Stimulated activated CD4-positive, alpha-beta T cell treated with anti-CD3 and anti-CD28 coated beads, TNF-alpha, amount 100 ng/mL, for 4 hours (primary cell): ENCODE measurements at places on chromosomes 1 and 21.

DNA sequence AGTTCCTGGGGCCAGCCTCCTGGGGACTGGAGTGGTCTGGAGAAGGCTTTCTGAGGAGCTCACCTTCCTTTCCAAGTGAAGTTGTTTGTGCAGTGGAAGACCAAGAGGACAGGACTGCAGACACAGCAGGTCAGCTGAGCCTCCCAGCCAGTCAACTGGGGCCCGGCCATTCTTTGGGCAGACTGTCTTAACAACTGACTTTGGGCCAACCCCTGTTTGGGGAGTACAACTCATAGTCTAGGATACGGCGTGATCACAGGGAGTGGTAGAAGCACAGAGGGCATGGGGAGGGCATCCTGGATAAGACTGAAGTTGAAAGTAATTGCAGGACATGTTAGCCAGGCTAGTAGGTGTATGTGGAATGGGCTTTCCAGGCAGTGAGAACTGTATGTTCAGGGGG lies 50.3 kb downstream of the PGM1 start:
- DNase-seq = no peak

DNA sequence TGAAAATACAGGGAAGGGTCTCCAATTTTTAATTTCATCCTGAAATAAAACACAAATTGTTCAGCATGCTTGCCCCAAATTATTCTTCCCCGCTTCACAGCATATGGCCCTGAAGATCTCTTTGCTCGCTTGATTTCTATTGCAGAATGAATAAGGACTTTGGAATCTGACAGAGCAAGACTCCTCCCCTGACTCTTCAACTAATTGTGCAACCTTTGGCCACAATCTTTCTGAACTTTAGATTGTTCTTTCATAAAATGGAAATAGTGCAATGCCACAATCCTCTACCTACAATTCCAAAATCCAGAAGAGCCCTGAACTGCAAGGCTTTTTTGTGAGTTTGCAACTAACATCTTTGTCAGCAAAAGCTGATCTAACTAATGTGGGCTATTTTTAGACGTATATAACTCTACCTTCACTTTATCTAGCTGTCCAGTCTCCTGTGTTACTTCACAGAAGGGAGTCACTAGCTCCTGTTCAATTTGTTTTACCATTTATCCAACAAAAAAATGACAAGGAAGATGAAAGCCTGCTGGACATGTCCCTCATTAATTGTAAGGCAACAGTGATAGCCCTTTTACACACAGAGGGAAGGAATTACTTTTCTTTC lies 13.4 kb downstream of the RNASEL start:
- no peak for DNase-seq

- no peak for DNase-seq
Observed at GRCh38 chr1:22753481-22753971, 42.9 kb downstream of the EPHB2 start.

GRCh38 chr1:156704166-156704711 lies 1.1 kb downstream of the CRABP2 start:
- DNase-seq = no peak

- no peak for DNase-seq
Observed at GRCh38 chr1:24905355-24905978, 24.6 kb downstream of the RUNX3 start.

DNA sequence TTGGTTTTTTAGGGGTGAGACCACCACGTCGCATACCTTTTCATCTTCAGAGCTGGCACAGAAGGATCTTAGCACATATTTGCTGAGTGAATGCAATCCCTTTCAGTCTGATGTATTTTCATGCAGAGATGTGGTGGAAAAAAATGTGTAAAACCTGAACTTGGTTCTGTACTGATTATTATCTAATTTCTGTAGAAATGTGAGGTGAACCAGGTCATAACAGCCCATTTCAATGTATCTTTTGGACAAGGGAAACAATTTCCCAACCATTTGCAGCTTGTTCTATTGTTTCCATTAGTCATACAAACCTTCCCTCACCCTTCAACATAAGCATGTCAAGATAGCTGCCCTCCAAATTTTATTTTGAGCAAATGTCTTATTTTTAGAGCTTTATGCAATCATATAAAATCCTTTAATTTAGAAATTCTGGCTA lies 46.8 kb upstream of the RUNX1 start:
- DNase-seq = no peak

DNA sequence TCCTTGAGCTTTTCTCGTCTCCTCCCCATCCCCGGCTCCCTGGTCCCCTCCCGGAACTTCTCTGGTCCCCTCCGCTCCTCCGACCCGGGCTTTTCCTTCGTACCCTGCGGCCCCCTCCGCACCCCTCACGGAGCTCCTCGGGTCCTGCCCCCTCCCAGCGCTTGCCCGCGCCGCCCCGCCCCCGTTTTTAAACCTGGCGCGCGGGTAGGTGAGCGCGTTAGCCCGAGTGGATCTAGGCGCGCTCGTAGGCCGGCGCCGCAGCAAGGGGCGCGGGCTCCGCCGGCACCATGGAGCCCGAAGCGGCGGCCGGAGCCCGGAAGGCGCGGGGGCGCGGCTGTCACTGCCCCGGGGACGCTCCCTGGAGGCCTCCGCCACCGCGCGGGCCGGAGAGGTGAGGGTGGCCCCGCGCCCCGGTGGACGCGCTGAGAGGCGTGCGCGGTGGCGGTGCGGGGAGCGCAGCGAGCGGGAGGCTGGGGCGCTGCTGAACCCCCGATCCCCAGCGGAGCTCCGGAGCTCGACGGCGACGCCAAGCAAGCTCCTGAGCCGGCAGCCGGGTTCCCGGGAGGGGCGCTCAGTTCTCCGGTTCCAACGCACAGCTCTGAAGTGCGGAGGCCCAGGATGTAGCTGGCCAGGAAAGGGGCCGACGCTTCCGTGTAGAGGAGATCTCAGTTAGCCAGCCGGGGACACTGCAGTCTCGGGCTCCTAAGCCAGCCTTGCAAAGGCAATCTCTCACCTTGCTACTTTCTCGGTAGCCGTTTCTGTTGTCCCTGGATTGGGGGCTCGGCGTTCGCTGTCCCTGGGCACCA lies at the start of gene RIPPLY3:
Gene RIPPLY3 (plus strand): TSS at position 217 of the 806 bp plus-strand sequence. CDS start 71 bp downstream, at position 288.
- no peak for DNase-seq

DNA sequence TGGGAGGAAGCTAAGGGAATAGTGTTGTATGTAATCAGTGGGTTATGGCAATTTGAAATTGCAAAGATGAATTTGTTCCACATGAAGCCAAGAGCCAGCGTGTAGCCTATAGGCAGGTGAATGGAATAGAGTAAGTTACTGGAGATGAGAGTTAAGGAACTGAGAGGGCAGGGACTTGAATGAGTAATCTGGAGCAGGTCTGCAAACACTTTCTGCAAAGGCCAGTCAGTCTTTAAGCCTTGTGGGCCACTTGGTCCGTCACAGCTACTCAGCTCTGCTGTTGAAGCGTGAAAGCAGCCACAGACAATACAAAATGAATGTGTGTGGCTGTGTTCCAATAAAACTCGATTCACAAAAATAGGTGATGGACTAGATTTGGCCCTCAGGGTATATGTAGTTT lies 29.2 kb downstream of the SZT2 start:
- no peak for DNase-seq

DNA sequence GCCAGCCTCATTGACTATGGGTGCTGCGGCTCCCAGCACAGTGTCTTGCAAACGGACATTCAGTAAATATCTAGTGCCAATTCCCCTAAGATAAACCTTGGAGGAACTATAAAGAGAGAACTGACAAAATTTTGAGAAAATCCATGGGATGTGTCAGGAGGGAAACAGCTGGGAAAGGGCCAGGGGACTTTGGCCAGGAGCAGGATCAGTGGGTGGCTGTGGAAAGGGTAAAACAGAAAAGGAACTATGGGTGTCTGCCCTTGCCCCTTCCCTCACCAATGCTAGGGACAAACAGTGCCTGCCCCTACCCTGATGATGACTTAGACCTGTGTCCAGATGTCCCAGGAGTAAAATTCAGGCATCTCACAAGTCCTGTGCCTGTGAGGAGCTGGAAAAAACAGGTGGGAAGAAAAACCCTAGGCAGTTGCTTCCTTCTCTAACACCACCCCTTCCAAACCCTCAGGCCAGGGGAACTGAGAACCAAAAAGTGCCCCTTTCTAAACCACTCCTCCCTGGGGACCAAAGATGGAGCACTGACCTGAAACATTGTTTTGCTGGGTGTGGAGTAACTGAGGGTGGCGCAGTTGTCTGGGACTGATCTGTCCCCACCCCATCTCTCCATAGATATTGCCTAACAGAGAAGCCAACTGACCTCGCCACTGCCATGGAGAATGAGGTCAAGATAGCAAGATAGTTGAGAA lies 22.1 kb upstream of the IFNAR2 start:
- no peak for DNase-seq

- DNase-seq = no peak
Observed at GRCh38 chr1:188364927-188365449, 1536.2 kb downstream of the PLA2G4A start.

DNA sequence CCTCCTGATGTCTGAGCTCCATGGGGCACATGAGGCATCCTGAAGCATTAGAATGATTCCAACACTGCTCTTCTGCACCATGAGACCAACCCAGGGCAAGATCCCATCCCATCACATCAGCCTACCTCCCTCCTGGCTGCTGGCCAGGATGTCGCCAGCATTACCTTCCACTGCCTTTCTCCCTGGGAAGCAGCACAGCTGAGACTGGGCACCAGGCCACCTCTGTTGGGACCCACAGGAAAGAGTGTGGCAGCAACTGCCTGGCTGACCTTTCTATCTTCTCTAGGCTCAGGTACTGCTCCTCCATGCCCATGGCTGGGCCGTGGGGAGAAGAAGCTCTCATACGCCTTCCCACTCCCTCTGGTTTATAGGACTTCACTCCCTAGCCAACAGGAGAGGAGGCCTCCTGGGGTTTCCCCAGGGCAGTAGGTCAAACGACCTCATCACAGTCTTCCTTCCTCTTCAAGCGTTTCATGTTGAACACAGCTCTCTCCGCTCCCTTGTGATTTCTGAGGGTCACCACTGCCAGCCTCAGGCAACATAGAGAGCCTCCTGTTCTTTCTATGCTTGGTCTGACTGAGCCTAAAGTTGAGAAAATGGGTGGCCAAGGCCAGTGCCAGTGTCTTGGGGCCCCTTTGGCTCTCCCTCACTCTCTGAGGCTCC lies 11.1 kb upstream of the RASSF5 start:
- DNase-seq = no peak

DNA sequence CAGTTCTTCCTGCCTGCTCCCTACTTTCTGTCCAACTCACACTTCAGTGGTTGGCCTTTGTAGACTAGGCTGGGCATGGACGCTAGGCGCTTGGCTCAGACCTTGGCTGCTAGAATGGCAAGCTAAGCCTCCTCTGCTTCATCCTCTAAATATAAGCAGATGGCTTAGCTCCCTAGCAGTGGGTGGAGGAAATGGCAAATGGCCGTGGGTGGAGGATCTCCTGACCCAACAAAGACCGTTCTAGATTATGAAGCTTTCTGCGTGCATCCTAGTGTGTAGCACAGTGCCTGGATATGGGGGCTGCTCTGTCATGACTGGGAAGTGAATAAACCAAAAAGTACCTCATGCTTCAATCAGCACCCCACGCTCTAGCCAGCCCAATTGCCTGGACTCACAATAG lies 10.4 kb upstream of the ETV3L start:
- DNase-seq = no peak

- no peak for DNase-seq
Observed at GRCh38 chr1:25246600-25247023, 642 bp downstream of the RSRP1 start.

DNA sequence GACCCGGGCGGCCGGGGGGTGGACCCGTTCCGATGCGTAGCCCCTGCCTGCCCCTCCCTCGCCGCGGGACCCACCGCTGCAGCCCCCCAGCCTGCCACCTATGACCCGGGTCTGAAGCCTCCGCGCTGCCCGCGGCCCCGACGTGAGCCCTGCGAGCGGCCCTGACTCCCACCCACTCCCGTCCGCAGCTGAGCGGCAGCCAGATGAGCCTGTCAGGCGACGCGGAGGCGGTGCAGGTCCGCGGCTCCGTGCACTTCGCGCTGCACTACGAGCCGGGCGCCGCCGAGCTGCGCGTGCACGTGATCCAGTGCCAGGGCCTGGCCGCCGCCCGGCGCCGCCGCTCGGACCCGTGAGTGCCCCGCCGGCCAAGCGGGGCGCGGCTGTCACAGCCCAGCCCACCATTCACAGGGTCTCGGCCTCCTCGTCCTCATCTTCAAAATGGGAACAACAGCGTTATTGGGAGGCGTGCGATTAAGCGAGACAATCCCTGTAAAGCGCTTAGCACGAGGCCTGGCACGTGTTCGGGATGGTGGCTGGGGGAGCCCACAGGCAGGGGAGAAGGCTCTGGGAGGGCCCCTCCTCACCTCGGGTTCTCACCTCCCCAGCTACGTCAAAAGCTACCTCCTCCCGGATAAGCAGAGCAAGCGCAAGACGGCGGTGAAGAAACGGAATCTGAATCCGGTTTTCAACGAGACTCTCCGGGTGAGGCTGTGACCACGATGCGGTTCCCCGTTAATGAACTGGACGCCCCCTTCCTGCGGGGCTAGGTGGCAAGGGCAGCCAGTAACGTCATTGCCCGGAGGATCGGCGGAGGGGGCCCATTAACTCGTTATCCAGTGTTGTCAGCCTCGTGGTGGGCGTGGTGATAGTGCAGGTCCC lies 8.2 kb downstream of the SYTL1 start:
- DNase-seq = no peak

GRCh38 chr1:184860985-184861754 lies 106.5 kb upstream of the EDEM3 start:
- no peak for DNase-seq

GRCh38 chr21:39136711-39137110 lies 46.5 kb downstream of the PSMG1 start:
- DNase-seq = no peak

GRCh38 chr1:25435397-25436108 lies 4.9 kb downstream of the MACO1 start:
- no peak for DNase-seq

GRCh38 chr21:31195334-31196015 lies 148.6 kb downstream of the TIAM1 start:
- DNase-seq = no peak

DNA sequence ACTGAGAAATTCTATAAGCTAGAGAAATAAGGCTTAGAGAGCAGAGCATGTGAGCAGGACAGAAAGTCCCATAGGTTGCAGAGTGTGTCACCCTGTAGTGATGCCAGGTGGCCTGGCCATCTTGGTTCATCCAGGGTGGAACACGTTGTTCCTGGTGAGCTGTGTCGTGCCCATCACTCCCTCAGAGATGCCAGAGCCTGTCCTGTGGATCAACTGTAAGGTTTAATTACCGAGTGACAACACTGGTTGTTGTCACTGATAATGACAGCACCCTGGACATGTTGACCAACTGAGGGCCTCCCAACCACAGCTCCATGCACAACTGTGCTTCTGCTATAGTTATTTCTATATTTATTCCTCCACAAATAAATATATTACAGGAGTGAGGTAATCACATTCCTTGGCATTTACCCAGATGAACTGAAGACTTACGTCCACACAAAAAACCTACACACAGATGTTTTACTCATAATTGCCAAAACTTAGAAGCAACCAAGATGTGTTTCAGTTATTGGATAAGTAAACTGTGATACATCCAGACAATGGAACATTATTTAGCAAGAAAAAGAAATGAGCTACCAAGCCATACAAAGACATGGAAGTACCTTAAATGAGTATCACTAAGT lies 6.2 kb downstream of the C1orf198 start:
- no peak for DNase-seq

GRCh38 chr1:18344755-18345154 lies 136.0 kb upstream of the KLHDC7A start:
- DNase-seq = no peak

- no peak for DNase-seq
Observed at GRCh38 chr1:220011620-220012019, 34.7 kb downstream of the EPRS1 start.

GRCh38 chr21:45857761-45858160 lies 123.8 kb upstream of the COL6A1 start:
- DNase-seq = no peak
